ENCODE measurements at places on chromosomes 1 and 21.

- no peak for DNase-seq
These were observed 3.2 kb downstream of the EDARADD start for GRCh38 chr1:236397173-236397759.

DNA sequence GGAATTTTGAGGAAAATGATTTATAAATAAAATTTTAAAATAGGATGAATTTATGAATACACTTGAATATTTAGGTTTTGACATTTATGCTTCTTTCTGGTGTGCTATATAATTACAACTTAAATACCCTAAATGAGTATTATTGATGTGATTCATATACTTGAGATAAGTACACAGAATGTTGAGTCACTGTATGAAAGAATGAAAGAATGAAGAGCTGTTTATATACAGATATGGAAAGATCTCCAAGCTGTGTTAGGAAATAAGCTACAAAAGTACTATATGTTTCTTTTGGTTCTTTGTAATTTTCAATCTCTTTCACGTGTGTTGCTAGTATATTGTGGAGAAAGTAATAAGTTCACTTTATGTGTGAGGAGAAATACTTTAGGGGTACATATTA is 147.2 kb downstream of the RASAL2 start:
- DNase-seq, result no peak

DNA sequence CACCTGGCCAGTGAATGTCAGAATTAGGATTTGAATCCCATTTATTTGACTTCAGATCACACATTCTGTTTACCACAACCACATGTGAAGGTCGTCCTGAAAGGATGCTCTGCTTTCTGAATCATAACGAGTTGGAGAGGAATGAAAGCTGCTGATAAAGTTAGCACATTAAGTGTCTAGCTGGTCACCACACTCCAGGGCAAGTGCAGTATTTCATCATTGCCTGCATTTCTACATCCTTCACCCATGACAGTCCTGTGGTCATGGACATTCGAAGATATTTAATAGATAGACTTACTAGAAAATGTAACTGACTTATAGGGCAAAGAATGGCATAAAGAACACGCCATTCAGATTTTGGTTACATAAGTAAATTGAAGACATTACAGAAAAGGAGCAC is 52.7 kb upstream of the ST6GALNAC3 start:
- DNase-seq, result no peak

DNA sequence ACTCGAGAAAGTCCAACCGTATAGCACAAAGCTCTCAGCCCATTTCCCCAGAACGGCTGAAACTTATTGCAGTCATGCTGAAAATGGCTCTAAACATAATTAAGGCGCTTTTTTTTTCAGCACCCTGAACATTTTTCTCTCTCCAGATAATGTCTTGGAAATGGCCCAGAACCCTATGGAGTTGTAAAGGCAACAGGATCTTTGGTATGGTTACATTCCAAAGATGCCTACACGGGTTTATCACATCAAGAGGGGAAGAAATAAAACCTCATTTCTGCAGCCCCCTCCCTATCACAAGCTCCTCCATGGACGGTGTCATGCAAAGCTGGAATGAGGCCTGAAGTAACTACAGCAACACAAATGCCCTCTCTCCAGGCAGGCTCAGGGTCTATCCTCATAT is 126.4 kb upstream of the GALNT2 start:
- DNase-seq, result no peak

DNA sequence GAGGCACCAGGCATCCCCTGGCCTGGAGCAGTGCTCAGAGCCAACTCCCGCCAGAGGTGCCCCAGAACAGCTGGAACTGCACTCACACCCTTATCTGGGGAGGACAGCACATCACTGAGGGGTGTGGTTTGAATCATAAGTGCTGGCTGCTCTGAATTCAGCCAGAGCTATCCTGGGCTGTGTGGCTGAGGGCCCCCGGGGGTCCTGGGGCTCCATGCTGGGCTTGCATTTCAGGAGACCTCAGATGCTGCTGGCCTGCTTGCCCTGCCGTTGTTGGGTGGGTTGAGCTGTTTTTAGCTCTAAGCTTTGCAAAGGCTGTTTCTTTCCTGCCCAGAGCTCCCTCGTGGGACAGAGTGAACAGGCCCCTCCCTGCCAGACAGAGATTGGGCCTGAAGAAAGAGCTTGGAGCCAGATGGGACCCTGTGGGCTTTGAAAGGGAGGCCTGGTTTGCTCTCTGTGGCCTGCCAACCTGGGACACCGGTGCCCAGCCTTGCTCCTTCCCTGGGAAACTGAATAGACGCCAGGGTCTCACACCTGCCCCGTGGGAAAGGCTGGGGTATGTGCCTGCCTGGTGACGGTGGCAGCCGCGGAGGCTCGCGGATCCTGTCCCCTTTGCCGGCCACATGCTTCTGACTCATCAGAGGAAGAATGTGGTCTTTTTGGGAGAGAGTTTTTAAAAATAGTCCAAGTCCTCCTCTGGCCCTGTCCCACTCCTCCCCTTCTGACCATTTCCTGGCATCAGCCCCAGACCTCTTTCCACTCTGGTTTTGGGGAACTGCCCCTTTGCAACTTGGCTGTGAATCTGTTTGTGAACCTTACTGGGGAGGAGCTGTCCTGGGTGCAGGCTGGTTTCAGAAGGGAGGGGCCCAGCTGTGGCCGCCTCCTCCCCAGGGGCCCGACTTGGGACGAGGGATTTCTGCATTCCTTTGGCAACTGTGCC is 30.0 kb downstream of the ARHGEF10L start:
- peak; percentile 82 for DNase-seq

DNA sequence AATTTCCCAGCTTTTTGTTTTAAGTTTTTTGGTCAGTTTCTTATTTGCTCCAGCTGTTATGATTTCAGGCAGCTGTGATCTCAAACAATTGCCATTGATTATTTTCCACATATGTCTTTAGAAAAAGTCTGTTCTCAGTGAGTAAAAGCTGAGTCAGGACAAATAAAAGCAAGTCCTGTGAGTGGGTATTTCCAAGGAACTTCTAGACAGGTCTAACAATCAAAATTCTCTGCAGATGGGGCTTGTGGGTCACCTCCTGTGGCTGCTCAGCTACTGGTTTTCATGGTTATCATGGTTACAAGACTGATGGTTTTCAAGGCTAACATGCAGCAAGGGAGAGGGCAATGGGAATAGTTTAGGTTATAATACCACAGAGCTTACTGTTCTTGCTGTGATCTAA is 585.7 kb downstream of the LMO4 start:
- no peak for DNase-seq

DNA sequence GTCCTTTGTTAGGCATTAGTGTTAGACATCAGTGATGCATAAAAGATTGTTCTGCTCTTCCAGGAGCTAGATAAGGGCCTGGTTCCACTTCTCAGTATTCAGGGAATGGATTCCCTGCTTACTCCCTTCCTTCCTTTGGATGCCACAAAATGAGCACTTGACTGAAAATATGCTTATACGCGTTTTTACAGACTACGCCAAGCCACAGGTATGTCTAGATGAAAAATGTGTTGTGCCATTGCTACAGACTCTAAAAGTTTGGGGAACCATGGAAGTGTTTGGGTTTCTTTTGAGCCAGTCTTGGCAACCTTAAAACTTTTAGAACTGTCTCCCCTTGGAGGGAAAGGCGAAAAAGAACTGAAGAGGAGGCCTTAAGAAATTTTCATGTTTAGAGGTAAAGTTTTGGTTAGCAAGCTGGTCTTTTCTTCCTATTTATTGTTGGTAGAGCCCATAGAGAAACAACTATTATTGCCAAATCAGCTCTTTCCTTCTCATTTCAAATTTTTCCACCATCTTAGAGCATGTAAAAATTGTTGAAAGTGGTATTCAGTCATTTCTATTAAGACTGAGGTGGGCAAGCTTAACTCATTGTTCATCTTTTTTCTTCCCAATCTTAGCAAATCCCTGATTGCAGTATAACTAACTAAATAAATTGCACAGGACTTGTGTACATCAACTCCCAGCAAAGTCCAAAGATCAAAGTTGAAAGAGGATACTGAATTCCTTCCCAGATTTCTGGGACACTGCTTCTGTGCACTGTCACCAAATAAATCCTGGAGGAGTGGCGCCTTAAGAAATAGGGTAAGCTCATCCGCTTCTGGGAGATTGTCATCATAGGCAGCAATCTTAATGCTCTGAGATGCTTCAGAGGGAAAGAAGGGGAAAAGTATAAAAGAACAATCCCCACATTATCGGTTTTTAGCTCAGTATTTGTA is 18.9 kb downstream of the FGGY start:
- DNase-seq, result no peak

DNA sequence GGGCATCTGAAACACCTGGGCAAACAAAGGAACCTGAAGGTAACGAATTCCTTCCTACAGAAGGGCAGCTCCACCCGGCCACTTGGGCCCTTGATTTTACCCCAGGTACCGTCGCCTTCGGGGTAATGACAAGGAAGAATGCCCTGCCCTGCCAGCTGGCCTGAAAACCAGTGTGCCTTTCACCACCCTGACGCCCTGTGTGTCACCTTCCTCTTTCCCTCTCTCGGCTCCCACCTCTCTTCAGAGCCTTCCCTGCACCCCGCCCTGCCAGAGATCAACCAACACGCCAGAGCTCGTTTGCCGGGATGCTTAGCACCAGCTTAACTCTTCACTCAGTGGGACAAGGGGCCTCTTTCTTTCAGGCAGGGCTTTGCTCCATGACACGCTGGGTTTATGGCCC is 86.0 kb downstream of the SIM2 start:
- no peak for DNase-seq

GRCh38 chr1:61080413-61081143 is 1.8 kb upstream of the NFIA start:
- no peak for DNase-seq

DNA sequence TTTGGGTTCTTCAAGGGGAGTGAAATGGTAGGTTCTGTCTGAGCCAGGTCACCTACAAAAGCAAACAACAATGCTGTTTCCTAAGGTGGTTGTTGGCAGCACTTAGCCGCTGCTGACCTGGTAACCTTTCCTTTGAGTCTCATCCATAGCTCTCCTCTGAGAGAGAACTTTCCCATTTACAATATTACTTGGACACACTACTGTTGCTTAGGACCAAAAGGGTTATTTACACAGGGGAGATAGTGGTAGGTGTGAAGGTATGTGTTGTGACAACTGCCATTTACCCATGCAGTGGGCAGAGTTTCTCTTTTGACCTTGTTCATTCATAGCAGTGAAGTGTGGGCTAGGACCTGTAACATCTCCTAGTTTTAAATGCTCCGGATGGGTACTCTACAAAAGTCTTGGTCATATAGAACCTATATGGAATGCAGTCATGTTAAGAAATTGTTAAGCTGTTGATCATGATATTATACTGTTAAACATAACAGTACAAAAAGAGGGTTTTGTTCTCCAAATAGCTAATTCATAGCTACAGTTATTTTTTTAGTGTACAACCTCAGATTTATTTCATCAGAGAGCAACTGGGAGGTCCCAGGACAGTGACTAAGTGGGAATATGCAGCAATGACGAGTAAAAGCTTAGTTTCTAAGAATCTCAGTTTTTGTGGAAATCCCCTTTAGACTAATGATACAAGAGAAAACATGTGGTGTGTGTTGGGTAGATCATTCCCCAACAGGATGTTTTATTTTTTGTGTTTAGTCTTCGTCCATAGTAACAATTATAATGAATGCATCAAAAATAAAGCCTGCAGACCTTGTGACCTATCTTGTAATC is 219.7 kb downstream of the NFIA start:
- no peak for DNase-seq

DNA sequence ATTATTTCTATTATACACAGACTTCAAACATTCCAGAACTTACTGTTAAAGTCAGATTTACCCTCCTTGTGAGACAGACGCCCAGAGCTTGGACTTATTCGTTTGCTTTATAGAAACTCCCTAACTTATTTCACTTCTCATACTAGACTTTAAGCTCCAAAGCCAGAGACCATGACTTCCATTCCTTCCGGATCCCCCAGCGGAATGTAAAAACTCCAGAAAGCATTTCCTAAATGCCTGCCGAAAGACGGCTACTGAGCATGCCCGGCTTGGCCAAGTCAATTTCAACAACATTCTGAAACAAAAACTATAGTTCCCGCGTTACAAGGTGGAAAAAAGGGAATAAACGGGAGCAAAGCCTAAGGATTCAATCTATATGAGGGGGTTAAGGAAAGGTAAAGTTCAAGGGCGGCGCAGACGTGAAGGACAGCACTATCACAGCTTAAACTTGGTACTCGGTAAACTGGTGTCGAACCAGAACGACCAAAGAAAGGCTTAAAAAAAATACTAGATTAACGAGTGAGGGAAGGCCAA is 1.1 kb downstream of the USP48 start:
- DNase-seq, result no peak

- DNase-seq, result no peak
These were observed 1.6 kb upstream of the RHOC start for GRCh38 chr1:112708489-112708888.

GRCh38 chr1:179767177-179767581 is 24.1 kb downstream of the FAM163A start:
- DNase-seq, result no peak

- DNase-seq, result no peak
These were observed 49.9 kb downstream of the IRF2BP2 start for GRCh38 chr1:234559902-234560676.

DNA sequence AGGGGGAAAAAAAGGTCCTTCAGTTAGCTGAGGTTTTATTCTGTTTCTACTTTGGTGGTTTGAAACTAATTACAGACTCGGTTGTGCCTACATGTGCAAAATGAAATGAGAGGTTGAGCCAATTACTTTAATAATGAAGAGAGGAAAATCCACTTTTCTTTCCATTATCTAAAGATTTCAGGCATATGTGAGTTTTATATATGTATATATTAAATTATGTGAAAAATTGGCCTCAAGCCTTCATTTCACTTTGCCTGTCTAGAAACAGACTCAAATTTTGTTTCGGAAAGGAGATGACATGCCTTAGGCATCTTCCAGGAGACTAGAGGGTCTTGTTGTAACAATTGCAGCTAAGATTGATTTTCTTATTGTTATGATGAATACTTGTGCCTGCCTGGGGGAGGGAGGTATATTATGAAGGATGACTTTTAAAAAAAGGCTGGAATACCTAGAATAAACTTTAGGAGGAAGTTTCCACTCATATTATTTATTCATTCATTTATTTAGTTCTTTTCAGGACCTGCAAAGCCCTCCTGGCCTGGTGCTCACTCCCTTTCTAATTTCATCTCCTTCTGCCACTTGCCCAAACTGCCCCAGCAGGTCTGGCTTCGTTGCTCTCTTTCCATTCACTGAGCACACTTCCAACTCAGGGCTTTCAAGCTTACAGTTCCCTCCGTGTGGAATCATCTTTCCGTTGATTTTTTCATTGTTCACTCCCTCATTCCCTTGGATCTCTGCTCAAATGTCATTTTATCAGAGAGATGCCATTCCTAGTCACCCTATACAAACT is 94.2 kb upstream of the HOOK1 start:
- DNase-seq, result no peak

- DNase-seq, result no peak
These were observed 19.7 kb downstream of the DPH5 start for GRCh38 chr1:101005871-101006270.

DNA sequence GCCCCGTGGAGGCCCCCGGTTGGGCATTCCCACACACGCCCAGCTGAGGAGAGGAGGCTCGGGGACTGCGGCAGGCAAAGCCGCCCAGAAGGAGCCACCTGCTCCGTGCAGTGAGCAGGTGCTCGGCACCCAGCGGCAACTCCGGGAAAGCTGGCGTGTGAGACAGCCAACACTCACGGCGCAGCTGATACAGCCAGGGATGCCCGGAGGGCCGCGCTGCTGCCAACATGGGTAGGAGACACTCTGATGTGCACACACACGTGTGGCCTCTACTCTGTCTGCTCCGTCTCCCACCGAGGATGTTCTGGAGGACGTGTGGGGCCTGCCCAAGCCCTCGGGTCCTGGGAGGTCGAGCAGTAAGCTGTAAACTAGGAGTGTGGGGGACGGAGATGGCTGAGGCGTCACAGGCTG is 12.9 kb downstream of the MORN1 start:
- DNase-seq, result no peak

GRCh38 chr1:117093091-117093534 is 28.4 kb downstream of the TRIM45 start:
- no peak for DNase-seq

All from hematopoietic multipotent progenitor cell treated with erythropoietin and hydrocortisone succinate and interleukin-3 and kit ligand, for 8 days (in vitro differentiated cells).